ENCODE measurements at places on chromosomes 5 and 9.

DNA sequence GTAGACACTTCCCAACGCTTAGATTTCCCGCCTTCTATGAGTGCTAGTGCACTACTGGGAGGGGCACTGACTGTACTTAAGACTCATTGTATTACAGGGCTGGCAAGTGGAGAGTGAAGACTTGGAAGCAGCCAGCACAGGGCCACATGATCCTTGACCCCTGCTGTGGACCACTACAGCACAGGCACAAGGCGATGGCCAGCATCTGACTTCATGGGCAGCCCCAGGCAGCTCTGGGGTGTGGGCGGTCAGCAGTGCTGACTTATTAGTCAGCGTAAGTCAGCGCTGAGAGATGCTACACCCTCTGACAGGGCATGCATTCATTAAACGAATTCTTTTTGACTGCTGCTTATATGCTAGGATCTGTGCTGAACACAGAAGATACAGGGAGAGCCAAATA, 9.3 kb downstream of the SLC46A2 start:
- no peak for DNase-seq

DNA sequence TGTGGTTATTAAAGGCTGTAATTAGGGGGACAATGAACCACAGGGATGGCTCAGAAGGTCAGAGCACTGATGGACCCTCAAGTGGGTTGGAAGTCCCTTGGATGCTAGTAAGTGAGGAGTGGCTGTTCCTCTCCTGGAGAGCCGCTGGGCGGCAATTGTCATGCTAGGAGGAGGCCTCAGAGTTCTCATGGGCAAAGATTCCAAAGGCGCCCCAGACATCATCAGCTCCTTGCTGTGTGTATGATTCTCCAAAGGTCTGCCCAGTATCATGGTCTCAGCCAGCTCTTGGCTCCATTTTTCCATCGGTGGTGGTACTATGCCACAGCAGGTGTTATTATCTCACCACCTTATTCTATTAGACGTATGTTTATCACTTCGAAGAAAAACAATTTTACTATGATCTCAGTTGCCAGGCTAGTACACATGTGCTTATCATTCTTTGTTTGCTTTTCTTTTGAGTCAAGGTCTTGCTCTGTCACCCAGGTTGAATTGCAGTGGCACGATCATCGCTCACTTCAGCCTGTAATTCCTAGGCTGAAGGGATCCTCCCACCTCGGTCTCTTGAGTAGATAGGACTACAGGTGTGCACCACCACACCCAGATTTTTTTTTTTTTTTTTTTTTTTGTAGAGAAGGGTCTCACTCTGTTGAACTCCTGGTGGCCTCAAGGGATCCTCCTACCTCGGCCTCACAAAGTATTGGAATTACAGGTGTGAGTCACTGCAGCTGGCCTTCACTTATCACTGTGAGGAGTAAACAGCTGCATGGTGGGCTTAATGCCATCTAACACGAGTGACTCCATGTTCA, 46.8 kb downstream of the EXOSC2 start:
- no peak for DNase-seq

DNA sequence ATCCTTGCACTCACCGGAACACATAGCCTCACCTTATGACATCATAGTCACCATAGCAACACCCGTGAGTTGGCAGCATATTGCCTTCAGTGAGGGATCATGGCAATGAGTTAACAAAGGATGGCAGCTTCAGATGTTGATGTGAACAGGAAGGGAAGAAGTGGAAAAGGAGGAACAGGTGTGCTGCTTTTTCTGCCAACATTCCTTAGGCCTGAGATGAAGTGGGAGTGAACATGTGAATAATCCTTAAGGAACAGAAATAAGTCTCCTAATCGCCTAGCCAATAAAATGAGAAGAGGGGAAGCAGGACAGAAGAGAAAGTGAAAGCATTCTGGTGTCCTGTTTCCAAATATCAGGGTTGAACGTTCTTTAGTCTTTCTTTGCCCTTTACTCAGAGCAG, 360.0 kb downstream of the BRINP1 start:
- DNase-seq = no peak

DNA sequence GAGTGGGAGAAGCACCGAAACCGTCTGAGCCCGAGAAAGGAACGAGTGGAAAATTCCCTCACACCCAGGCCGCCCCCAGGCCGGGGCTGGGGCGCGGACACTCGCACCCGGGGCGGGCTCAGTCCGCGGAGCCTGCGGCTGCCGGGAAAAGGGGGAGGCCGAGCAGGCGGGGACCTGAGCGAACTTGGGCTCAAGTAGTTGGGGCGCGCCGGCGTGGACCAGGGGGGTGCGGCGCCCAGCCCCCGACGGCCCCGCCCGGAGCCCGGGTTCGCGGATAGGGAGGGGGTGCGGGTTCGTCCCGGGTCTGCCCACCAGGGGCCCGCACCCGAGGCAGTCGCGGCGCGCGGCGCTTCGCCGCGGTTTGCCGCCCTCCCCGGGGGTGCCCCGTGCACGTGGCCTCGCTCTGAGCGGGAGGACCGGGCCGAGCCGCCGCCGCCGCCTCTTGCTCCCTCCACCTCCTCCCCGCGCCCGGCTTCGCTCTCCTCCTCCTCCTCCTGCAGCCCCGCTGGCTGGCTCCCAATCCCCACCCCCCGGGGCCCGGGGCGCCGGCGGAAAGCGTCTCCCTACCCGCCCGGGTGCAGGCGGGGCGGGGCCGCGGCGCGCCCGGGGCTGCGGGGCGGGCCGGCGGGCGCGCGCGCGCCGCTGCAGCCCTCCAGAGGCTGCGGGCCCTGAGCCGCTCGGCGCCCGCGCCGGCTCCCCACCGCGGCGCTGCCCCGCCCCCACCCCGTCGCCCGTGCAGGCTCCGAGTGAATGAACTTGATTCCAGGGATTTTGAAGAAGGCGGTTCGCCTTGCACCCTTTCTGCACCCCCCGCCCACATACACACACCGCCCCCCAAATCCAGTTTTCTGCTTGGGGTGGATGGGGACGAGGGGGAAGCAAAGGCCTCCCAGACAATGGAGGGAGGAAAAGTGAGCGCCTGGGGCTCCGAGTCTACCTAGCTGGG, 1.3 kb upstream of the NFIB start:
- DNase-seq = no peak

DNA sequence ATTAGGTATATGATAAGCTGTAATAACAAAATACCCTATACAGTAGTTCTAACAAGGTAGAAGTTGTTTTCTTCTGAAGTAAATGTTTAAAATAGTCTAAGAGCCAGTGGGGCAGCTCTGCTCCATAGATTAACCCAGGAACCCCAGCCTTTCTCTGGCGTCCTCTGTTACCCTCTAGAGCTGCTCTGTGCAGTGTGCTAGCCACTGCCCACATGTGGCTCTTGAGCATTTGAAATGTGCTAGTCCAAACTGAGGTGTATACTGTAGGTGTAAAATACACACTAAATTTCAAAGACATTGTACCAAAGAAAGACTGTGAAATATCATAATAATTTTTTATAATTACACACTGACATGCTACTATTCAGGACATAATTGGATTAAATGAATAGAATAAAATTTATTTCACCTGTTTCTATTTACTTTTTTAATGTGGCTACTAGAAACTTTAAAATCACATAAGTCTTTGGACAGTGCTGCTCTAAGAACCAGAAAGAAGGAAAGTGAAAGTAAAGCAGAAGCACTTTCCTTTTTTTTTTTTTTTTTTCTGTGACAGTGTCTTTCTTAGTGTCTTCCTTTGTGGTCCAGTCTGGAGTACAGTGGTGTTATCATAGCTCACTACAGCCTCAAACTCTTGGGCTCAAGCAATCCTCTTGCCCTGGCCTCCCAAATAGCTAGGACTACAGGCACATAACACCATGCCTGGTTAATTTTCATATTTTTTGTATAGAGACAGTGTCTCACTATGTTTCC, 39.3 kb downstream of the RAI14 start:
- DNase-seq = no peak

DNA sequence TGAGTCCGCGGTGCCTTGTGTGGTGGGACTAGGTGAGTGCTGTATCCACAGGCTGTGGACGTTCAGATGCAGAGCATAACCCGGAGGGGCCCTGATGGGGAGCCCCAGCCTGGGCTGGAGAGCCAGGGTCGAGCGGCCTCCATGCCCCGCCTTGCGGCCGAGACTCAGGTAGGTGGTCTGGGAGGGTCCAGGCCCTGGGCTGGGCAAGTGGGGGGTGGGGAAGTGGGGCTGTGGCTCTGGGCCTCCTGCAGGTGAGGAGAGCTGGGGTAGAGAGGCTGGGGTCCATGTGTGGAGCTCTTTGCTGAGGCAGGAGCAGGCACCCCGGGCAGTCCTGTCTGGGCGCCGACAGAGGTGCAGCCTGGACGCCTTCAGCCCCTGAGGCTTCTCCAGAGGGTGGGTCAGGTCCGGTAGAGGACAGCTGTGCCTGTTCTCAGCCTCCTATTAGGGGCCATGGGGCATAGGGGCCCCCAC, 241.1 kb downstream of the CACNA1B start:
- DNase-seq = no peak

GRCh38 chr5:122775550-122776542, 966 bp downstream of the SNX2 start:
- no peak for DNase-seq

GRCh38 chr5:169880785-169881184, 99.5 kb downstream of the INSYN2B start:
- no peak for DNase-seq

GRCh38 chr5:63408984-63409383, 553.3 kb downstream of the HTR1A start:
- no peak for DNase-seq

- DNase-seq = no peak
Measured at GRCh38 chr5:54115735-54116403, 194.5 kb downstream of the ARL15 start.

DNA sequence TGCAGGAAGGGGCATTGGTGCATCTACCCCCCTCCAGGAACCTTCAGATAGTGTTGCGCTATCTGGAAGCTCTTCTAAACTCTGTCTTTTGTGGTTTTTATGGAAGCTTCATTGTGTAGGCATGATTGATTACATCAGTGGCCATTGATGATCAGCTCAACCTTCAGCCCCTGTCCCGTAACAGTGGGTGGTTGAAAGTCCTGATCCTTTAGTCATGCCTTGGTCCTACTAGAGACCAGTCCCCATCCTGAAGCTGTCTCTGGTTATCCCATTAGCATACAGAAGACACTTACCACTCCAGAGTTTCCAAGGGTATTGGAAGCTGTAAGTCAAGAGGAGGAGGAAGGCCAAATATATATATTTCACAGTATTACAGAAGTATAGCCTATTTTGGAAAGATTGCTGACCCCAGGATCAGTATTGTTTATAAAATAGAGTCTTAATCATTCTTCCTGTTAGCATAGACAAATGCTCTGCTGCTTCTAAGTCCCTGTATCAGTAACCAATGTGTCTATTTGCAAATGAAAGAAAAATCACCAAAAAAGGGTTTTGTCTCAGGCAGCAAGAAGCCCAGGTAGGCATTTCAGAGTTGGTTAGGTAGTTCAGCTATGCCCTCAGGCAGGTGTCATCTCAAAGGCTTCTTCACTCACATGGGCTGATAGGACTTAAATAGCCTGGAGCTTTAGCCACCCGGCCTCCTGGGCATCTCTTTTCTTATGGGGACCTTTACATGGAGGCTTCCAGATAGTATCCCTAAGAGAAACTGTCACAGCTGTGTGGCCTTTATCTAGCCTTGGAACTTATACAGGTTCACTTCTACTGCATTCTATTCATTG, 41.6 kb downstream of the SPIN1 start:
- no peak for DNase-seq

DNA sequence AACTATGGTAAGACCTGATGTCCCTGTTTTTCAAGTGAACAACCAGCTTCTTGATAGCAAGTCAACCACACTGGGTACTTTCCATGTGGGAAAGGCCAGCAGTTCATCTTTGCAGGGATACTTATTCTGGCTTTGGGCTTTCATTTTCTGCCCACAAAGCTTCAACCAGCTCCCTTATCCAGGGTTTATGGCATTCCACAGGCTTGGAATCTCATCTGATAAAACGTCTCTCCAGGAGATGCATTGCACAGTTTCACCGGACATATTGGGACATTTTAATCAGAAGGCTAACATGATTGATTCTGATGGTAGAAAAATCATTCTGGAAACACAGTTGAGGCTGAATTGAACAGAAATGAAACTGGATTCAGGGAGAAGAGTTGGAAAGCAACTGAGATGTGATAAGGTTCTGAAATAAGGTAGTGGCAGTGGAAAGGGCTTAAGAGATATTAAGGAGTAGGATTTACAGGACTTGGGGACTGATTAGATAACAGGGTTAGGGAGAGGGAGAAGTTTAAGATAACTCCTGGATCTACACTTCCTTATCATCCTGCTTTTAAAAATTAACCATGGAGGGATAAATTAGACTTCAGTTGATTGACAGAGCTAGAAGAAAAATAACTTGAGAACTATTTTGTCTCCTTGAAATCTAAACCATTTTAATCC, 195.8 kb upstream of the FBXL7 start:
- DNase-seq = no peak

All from AG09319 (cell line).